ENCODE measurements at places on chromosomes 7 and 10.

GRCh38 chr10:4396401-4397283 lies 429.4 kb upstream of the AKR1E2 start:
- no peak for DNase-seq

- DNase-seq: no peak
These were observed 17.7 kb downstream of the CPA5 start for GRCh38 chr7:130362251-130362816.

- no peak for DNase-seq
These were observed 277.6 kb upstream of the SORCS1 start for GRCh38 chr10:107442035-107442505.

- DNase-seq: no peak
These were observed 12.5 kb upstream of the KEL start for GRCh38 chr7:142974626-142975025.

GRCh38 chr10:102557569-102557968 lies 53.8 kb downstream of the SUFU start:
- no peak for DNase-seq

DNA sequence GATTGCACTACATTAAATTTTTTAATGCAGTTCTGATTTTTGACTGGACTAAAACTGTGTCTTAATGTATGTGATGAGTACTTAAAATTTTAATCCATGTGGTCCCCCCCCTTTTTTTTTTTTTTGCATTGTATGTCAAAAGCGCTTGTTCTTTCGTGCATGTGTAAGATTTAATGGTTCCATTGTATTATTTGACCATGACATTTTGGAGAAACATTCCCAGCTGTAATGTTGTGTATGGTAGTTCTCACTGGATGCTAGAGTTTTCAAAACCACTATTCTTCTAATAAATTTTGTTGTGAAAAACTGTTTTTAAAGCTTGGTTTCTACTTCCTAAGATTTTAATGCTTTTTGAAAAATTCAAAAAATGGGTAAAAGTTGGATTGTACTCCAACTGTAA lies 132.0 kb downstream of the LCOR start:
- DNase-seq: no peak

GRCh38 chr7:24434972-24435371 lies 138.3 kb upstream of the PALS2 start:
- no peak for DNase-seq

DNA sequence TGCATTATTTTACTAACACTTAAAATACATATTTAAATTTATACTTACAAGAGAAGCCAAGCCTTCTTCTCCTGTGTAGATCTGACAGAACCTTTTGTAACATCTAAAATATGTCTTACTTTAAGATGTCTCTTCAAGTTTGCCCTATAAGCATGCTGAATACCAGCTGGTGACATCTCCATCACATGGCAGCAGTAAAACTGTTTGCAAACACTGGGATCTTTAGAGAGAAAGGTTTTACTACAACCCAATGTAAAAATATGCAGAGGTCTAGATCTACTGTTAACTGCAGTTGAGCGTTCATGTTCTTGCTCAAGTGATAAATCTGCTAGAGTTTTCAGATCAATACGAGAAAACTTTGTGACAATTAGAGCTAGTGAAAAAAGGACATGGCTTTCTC lies 23.2 kb downstream of the PDZD8 start:
- no peak for DNase-seq

GRCh38 chr10:77313066-77313750 lies 324.4 kb downstream of the KCNMA1 start:
- no peak for DNase-seq

- no peak for DNase-seq
These were observed 3.5 kb upstream of the DAGLB start for GRCh38 chr7:6451224-6451705.

DNA sequence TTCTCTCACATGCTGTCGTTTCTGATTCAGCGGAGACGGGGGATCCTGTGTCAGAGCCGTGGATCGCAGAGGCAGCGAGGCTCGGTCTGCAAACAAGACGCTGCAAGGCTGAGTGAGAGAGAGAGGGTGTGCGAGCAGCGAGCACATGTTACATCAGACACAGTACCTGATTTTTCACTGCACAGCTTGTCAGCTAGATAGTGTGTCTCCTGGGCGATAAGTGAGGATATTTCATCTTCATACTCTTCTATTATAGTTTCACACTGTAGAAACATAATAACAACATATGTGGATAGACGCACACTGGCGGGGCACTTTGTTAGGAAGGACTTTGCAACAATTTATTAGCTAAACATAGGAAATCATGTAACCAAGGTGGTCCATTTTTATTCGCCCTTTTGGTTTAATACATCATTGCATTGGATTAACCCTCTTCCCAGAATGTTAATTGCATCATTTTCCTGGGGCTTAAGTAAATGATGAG lies 39.5 kb downstream of the CNPY1 start:
- no peak for DNase-seq

- DNase-seq: no peak
These were observed 20.7 kb downstream of the NEURL1 start for GRCh38 chr10:103514244-103514643.

- no peak for DNase-seq
These were observed 17.0 kb upstream of the INSIG1 start for GRCh38 chr7:155280446-155281397.

DNA sequence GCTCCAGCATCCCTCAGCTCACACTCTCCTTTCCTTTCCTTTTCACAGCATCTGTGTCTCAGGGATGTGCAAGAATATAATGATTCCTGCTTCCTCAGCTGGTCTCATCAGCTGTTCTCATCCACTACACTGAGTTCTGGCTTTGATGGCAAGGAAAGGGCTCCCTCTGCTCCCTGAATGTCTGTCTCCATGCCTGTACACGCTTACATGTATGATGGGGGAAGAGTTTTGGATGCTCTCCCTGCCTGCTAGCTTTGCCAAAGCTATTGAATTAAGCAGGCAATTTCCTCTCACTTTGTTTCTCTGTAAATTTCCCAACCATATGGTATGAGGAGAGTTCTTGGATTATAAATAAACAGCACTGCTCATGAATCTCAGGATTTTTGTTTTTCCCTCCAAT lies 254.5 kb downstream of the SORCS3 start:
- DNase-seq: peak; percentile 84

- DNase-seq: no peak
These were observed 66.9 kb downstream of the NXPH1 start for GRCh38 chr7:8500286-8500685.

DNA sequence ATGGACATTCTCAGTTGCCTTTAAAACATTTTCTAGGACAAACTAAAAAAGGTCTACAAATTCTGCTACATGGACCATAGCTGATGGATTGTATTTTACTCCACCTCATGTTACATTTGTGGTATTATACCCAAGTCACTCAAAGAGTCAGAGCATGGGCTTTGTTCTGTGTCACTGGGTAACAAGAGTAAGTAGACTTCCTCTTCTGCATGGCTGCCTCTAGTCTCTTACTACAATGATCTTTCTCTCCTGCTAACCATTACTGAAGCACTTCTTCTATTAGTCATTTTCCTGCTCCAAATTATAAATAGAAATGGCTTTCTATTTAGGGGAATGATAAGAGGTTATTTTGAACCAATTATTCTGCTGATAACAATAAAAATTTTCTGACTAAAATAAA lies 727.4 kb upstream of the NRP1 start:
- no peak for DNase-seq

GRCh38 chr7:139728203-139728602 lies 49.6 kb downstream of the HIPK2 start:
- DNase-seq: no peak

- no peak for DNase-seq
These were observed 37.3 kb upstream of the PRSS1 start for GRCh38 chr7:142711746-142712616.

GRCh38 chr7:151225948-151226510 lies 976 bp downstream of the ABCF2 start:
- DNase-seq: no peak

- DNase-seq: no peak
These were observed 36.6 kb upstream of the SPOCK2 start for GRCh38 chr10:72124989-72125388.

DNA sequence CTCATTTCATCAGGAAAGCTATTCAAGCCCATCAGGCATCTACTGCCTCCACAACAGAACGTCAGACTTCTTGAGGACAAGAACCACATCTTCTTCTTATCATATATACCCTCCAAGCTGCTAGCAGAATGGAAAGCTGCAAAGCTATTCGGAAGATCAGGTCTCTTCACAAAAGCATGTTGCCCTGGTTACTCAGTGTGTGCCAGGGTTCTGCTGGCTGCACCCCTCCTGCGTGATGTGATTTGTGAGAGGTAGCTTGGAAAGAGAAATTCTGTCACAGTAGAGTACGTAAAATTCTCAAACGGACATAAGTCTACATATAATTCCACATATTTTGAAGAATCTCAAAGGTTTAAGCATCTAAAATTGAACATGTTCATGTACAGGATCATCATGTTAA lies 681.7 kb downstream of the PARD3 start:
- no peak for DNase-seq

DNA sequence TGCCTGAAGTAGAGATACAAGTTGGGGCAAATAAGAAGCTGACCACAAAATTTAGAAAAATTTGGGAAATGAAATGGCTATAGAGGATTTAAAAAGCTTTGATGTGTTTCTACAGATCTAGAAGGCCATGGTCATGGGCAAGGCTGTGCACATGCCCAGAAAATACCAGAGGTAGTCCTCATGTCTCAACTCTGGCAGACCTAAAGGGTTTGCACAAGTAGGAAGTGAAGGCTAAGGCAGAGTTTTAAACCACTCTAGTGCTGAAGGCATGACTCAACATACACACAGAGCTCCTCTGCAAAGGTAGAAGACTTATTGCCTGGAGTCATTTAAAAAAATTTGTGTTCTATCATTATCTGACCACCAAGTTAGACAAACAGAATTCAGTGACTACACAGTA lies 364.6 kb downstream of the CCSER2 start:
- no peak for DNase-seq

DNA sequence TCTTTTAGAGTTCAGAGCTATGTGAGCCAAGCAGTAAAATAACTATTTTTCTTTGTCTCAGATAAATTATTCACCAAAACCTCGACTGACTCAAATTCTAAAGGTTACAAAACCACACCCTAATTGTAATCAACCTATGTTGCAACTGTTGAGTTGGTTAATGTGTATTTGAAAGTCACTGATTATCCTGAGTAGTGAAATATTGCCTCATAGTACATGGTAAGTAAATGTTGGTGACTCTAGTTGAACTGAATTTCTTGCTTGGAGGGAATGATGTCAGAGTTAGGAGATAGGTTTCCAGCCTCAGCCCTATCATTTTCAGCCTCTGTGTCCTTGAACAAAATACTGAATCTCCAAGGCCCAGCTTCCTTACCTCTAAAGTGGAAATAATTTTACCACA lies 3.0 kb upstream of the CYP2C18 start:
- no peak for DNase-seq

DNA sequence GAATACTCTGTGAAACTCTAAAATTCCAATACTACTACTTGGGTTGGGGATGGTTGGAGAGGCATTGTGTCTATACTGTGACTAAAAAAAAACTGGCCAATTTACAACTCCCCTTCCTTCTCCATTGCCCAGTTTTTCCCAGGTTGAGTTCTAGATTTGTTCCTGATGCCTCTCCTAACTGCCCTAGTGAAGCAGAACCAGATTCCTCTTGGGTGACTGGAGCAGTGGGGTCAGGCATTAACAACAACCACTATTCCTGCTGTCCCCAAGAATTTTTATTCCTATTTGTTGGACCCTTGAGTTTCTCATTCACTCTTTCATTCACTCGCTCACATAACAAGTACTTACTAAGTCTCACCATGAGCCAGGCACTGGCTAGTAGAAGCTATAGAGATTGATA lies 5.8 kb downstream of the GOT1 start:
- DNase-seq: no peak

GRCh38 chr10:132571650-132572544 lies 34.3 kb downstream of the INPP5A start:
- DNase-seq: peak; percentile 24

DNA sequence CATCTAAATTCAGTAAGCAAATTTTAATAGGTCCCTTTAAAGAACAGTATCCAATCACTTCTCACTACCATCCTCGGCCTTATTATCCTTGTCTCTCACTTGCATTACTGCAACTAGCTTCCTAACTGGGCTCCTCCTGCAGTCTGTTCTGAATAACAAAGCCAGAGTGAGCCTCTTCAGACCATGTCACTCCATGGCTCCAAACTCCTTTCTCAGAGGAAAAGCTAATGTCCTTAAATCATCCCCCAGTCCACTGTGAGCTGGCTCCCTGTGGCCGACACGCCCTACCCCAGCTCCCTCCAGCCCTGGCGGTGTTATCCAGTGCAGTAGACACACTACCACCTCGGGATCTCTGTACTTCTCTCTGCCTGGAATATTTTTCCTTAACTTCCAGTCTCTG lies 80.0 kb downstream of the EPC1 start:
- no peak for DNase-seq

GRCh38 chr7:16268821-16269768 lies 152.2 kb downstream of the CRPPA start:
- no peak for DNase-seq
